Common myeloid progenitor, CD34-positive (primary cell): ENCODE measurements at places on chromosomes 3 and 15.
A peak's percentile ranks its signal among the peaks of the same experiment; 100 is the strongest.

- no peak for DNase-seq
These were observed 457 bp upstream of the DNAJA4 start for GRCh38 chr15:78263907-78264303.

- DNase-seq: no peak
These were observed 44.8 kb downstream of the FOXL2 start for GRCh38 chr3:138902171-138902570.

DNA sequence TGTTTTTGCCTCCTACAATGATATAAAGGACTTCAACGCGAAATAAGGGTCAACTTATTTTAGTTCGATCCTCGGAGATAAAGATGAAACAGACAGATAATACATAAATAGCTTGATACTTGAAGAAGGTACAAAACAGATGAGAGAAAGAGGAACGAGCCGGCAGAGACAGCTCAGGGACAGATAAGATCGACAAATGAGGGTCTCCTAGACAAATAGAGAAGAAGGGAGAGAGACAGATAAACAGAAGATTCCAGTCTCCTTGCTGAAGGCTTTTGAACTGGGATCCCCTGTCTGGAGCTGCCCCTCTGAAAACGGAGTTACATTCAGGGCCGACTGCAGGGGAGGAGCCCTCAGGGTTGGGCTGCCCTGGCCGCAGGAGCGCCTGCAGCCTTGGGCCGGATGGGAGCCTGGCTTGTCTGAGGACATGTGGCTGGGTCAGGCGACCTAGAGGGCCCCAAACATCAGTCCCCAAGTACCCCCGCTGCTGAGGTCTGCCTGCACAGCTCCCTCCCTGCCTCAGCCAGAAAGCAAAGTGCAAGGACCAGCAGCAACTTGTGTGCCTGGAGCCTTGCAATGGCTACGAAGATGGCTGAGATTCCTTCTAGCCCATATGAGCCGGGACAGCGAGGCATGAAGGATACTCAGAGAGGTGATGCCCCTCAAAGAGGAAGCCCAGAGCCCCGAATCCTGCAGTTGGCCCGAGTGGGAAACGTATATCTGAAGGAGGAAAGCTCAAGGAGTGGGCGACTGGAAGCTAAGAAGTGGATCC is 926 bp upstream of the SKOR1 start:
- DNase-seq: no peak

DNA sequence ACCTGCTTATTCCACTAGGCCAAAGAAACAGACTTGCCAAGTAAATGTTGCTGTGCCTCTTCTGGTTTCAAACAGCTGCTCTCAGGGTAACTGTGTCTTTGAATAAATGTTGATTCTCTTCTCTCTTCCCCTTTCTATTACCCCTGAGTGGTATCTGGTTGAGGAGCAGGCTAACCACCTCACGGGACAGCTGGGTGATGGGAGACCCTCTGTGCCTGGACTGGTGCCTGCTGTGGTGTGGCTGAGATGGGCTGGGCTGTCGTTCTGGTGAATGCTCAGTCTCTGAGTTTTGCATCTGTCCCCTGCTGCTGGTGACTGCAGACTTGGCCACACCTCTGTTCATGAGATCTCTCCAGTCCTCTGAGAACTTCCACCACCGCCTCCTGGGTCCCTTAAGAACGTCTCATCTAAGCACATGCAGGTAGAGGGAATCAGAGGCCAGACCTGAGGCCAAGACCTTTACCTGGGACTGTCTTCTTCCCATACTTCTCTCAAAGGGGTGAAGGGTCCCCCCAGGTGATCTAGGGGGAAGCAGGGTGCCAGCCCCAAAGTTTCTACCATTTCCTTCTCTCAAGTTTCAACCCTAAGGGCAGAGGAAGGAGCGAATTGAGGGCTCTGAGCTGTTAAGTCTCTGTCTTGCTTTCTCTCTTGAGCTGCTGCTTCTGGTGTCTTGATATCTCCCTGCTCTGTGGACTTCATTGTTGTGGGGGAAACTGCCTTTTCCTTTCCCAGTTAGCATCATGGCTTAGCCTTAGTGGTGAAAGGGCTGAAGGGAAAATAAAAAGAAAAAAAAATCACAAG is 252.9 kb downstream of the EBLN2 start:
- DNase-seq: no peak

- no peak for DNase-seq
These were observed 67.7 kb downstream of the IFT80 start for GRCh38 chr3:160331127-160331937.

- no peak for DNase-seq
These were observed 44.6 kb downstream of the HDGFL3 start for GRCh38 chr15:83163032-83163431.

GRCh38 chr3:196272826-196273225 is 14.7 kb downstream of the PCYT1A start:
- no peak for DNase-seq

GRCh38 chr3:72178463-72179106 is 393.6 kb upstream of the PROK2 start:
- peak; percentile 31 for DNase-seq

- DNase-seq: no peak
These were observed 32.1 kb downstream of the SCAP start for GRCh38 chr3:47443611-47443995.

- no peak for DNase-seq
These were observed 244.6 kb upstream of the WNT5A start for GRCh38 chr3:55731741-55732140.

DNA sequence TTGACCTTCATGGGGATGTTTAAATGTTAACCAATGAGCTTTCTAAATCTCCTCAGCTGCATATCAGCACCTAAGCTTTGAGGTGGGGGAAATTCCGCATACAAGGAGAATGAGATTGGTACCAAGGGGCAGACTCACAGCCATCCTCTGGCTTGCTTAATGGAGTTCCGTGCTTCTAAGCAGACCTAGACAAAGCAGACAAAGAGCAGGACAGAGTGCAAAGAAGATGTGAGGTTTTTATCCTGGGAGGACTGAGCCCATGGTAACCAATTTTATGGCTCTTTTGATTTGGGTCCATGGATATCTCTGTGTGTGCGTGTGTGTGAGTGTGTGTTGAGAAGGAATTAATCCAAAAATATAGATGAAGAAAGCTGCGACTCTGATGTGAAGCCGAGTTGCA is 7.5 kb downstream of the TAFA4 start:
- no peak for DNase-seq
